PC-3 (cell line): ENCODE measurements at places on chromosomes 3 and 15.

DNA sequence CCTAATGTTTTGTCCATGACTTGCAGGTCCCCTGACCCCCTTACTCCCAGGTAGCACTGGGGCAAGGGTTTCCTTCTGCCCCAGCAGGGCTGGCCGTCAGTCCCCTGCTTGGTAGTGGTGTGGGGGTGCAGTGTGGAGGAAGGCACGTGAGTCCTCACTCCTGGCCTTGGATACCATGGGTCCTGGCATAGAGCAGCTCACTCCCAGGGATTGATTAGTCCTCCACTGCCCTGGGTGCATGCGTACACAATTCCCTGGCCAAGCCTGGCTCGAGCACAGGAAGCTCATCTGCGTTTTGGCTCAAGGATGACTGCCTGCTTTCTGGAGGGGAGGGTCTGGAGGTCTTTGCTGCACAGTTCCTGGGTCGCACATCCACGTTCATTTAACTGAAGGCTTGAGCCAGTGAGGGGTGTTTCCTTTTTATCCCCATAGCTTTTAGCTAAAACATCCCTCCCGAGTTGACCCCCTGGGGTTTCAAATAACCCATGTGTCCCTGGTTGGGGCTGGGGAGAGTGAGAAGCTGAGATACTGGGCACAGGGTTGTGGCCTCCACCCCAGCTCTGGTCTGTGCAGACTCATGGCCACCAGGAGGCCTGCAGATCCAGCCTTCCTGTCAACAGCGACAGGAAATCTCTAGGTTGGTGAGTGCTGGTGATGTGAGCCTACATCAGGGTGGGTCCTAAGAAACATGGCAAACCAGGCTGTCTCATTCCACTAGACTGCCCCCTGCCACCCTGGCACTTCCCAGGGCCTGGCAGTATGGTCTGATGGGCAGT lies 11.5 kb downstream of the HEMK1 start:
- DNase-seq: no peak

DNA sequence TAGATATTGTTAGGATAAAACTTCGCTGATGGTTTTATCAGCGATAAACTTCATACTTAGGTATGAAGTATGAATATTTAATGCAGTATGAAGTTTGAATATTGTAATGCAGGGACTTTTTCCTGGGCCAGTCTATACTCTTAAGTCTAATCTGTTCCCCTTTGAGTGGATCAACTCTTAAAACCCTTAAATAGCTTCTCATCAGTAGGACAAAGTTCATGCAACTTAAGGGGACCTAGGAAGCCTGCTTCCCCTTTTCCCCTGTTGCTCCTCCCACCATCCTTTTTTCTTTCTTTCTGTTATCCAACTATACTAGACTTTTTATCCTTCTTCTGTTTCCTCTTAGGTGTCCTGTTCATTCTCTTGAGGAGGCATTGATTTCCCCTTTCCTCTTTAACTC lies 78.7 kb downstream of the MITF start:
- DNase-seq: no peak

GRCh38 chr3:7721869-7722268 lies 779.8 kb upstream of the LMCD1 start:
- DNase-seq: no peak

DNA sequence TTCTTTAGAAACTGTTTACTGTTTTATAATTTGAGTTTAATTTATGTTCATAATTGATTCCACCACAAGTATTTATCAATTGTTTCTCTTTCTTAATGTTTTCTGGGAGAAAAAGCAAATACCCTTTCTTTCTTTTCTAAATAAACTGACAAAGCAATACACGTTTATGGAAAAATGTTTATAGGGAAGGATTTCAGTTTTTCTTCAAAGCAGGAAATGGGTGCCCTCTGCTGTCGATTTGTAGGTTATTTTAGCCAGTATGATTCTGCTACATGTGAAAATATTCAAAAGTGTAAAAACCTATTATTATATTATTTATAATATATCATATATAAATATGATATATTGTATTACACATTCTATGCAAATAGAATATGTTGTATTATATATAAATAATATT lies 921.0 kb upstream of the ROBO1 start:
- peak; percentile 57 for DNase-seq

DNA sequence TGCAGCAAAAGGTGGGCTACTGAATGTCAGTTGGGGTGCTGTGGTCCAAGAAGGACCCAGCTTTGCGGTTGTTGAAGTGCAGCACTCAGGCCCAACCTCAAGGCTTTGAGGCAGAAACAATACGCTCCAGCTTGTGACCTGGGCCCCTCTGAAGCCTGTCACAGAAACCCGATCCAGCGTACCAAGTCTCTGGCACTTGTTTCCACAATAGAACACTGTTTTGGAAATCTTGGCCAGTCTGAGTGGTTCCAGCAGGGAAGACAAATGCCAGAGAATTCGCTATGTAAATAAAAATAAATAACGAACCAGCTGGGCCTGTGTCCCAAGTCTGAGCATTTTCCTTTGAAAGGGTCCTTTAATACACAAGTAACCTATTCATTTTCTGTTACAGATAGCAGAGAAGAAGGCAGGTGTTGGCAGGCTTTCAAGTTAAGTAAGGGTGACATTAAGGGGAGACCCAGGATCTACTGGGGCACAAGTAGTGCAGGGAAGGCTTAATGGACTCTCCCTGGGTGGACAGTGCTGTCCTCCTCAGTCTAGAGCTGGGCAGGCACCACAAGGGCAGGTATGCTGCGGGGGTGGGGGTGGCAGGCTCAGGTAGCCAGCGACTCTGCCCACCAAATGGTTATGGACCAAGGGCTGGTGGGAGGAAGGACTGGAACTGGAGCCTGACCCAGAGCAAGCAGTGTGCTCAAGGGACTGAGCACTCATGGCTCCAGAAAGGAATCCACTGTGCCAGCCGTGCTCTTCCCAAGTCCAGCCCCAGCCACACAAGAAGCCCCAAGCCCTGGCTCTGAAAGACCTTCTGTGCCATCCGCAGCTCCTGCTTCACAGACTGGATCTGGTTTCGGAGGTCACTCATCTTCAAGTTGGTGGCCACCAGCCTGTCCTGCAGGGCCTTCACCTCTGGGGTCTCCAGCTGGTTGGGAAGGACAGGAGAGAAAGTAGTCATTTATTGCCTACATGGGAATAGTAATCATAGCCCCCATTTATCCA lies 26.3 kb downstream of the CCDC13 start:
- peak; percentile 55 for DNase-seq

GRCh38 chr3:72666447-72666755 lies 181.8 kb downstream of the SHQ1 start:
- no peak for DNase-seq

GRCh38 chr3:87696124-87697013 lies 362.4 kb downstream of the CGGBP1 start:
- DNase-seq: peak; percentile 52

DNA sequence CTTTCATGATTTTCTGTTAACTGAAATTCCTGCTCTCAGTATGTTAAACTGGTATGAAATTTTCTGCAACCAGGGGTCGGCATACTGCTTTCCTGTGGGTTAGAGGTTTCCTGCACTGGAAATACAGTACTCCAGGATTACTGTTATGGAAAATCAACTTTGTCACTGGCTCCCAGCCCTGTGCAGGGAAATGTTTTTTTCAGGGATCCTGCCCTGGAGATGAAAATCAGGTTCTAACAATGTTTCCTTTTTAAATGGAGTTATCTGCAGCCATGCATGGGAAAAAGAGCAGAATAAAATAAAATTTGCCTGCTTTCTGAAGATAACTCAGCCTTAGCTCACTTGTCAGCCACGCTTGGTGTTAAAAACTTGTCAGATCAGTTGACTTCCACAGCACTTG lies 220.4 kb downstream of the IL5RA start:
- DNase-seq: no peak

DNA sequence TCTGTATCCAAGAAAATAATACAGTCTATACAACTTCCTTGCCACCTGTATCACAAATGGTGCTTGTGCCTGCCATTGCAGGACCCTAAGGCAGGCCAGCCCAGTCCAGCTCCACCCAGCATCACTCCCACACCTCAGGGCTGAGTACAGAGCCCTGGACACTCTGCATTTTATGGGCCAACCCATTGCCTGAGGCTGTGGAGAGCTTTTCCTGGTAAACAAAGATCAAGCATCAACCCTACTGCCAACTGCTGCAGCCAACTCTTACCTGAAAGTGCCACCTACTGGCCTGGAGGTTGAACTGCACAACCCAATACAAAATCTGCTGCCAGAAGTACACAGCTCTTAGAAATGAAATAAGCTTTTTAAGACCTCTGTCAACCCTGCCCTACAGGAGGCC lies 1082.2 kb downstream of the NAALADL2 start:
- DNase-seq: peak; percentile 61

GRCh38 chr3:197593046-197593380 lies 37.2 kb upstream of the BDH1 start:
- no peak for DNase-seq

- DNase-seq: no peak
Measured at GRCh38 chr3:149090461-149090860, 4.1 kb upstream of the HLTF start.

GRCh38 chr3:41290306-41290705 lies 91.0 kb downstream of the CTNNB1 start:
- DNase-seq: no peak

DNA sequence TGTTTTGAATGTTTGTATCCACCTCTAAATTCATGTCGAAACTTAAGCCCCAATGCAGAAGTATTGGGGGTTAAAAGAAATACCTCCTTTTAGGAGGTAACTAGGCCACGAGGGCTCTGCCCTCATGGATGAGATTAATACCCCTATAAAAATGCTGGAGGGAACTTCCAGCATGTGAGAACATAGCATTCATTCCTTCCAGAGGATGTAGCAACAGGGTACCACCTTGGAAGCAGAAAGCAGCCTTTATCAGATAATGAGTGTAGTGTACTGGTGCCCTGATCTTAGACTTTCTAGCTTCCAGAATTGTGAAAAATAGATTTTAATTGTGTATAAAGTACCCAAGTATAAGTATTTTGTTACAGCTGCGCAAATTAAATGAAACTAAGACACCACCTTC lies 353.4 kb upstream of the MANF start:
- DNase-seq: no peak

DNA sequence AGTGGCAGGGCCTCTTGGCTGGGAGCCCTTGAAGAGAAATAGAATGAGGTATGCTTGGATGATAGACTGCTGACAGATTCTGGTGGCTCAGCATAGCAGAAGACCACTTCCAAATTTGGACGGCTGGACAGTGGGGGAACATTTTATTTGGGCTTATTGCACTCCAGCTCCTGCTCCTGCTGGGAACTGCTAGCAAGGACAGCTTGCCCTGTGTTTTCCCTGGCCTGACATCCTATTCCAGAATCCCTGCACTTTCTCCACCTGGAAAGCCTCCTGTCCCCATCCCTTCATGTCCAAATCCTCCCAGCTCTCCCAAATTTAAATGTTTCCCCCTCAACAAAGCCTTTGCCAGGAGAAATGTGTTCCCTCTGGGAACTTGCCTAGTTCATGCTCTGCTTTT lies 9.8 kb upstream of the COLQ start:
- no peak for DNase-seq

- DNase-seq: no peak
Measured at GRCh38 chr3:197175503-197175902, 122.9 kb downstream of the DLG1 start.

GRCh38 chr3:11944052-11944673 lies 60.0 kb upstream of the SYN2 start:
- DNase-seq: peak; percentile 72

GRCh38 chr15:45904019-45904418 lies 269.2 kb downstream of the SQOR start:
- no peak for DNase-seq

DNA sequence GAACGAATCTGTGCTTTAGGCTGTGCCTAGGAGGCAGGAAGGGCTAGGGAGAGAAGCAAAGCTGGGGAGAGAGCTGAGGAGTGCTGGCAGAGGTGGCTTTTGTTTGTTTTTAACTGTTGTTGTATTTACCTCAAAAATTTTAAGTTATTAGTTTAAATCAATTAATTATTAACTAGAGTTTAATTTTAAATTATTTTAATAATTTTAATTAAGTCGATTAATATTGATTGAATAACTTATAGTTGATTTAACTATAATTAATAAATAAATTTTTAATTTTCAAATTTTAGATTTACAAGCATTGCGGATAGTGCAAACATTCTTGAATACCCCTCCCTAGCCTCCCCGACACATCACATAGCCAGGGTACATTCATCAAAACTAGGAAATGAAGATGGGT lies 30.6 kb downstream of the KLF15 start:
- DNase-seq: no peak

DNA sequence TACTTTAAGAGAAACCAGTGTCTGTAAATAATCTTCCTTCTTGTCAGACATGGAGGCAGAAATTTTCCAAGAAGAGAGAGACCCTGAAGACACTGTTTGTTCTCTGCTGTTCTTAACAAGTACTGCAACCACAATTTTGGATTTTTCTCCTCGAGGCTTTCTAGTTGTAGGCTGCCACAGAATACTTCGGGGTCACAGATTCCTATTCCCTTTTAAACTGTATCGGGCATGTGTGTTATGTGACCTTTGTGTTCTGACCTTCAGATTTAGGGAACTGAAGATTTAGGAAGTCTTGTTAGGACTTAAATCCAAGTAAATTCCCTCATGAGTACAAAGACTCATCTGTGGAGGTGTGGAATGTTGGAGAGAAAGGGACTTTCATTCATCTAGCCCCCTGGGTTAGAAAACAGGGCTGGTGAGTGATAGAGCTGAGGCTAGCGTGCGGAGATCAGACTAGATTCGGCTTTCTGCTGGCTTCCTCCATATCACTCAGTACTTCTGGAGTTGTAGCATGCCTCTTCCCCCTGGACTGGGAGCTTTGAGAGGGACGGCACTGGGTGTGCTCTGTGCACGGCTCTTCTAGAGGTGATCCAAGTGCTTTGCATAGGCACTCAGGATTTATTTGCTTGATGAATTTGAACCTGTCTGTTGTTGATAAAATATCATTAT lies 237.0 kb downstream of the LPP start:
- no peak for DNase-seq

DNA sequence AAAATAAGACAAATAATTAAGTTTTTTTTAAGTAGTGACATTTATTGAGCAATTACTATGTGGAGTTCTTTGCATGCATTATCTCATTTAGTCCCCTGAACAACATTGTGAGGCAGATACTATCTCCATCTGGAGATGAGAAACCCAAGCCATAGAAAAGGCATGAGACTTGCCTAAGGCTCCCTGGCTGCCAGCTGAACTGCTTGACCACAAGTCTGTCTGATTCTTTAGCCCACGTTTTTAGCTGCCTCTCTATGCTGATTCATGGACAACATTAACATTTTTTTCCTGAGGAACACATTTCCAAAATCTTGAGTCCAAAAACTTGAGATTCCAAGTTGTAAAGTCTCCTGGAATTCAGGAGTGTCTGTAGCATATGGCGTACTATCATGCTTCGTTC lies 263.6 kb upstream of the GOLGA6L4 start:
- no peak for DNase-seq

DNA sequence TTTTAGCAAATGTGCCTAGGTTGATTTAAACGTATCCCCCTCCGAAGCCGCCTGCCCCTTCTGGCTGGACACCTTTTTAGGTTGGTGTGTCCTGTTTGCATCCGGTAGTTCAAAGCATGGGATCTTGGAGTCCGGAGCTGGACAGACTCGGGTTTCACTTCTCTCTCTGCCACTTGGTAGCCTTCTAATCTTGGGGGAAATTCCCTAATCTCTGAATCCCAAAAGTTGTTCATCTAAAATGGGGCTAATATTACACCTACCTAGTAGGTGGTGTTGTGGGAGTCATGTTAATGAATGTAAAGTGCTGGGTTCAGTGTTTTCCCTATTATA lies 760 bp downstream of the FANCI start:
- DNase-seq: no peak
